ENCODE measurements at places on chromosomes 6 and 20. TPM values are rescaled to one million over a fixed set of nuclear protein-coding genes. Genes with fewer than 3 reads are reported as not detected.

- H3K27me3 ChIP-seq, result no peaks in the 10 kb centered on the region
- H3K4me1 ChIP-seq, result no peaks in the 10 kb centered on the region
- H3K36me3 ChIP-seq, result no peaks in the 10 kb centered on the region
- no peak overlapping the region for H3K4me3 ChIP-seq
Observed at GRCh38 chr6:81158956-81159355, 593.5 kb downstream of the TENT5A start.

Gene DTNBP1
- total RNA-seq, result 21.8 TPM

- H3K4me3 ChIP-seq, result no peak overlapping the region
- no peaks in the 10 kb centered on the region for H3K4me1 ChIP-seq
- no peak overlapping the region for H3K27ac ChIP-seq
- H3K36me3 ChIP-seq, result no peaks in the 10 kb centered on the region
Observed at GRCh38 chr6:8858854-8859331, 423.5 kb upstream of the SLC35B3 start.

DNA sequence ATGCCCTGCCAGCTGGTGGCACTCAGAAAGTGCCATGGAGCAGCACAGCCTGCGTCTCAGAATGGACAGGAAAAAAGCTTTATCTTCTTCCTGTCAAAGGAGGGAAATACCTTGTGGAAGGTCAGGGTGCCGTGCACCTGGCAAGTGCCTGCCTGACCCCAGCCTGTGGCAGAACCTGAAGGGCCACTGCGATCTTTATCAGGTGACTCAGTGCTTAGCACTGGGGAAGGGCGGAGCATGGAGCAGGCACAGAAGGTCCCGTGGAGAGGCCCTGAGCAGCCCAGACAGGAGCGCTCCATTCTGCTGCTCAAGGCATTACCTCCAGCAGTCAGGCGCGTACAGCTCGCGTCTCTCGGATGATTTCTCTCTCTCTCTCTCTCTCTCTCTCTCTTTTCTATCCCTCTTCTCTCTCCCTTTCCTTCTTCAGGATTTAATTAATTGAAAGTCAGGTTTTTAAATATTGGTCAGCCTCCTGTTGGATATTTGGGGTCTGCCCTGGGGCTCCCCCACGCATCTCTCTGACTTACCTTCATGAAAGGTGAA lies 31.7 kb downstream of the FOXC1 start:
- H3K36me3 ChIP-seq, result no peaks in the 10 kb centered on the region
- no peak overlapping the region for H3K27ac ChIP-seq
- DNase-seq, result no peak

Gene MYLIP
- 15.4 TPM for total RNA-seq

Gene ABHD16B
- total RNA-seq, result not detected

Gene METTL24
- total RNA-seq, result not detected

Gene B3GAT2
- total RNA-seq, result not detected

GRCh38 chr20:44720621-44720996 lies 5.4 kb downstream of the CCN5 start:
- no peaks in the 10 kb centered on the region for H3K27me3 ChIP-seq
- DNase-seq, result no peak
- peaks cover 16% of the 10 kb centered on the region for H3K4me1 ChIP-seq
- H3K36me3 ChIP-seq, result no peaks in the 10 kb centered on the region
- no peak overlapping the region for H3K4me3 ChIP-seq

- no peaks in the 10 kb centered on the region for H3K27me3 ChIP-seq
- no peaks in the 10 kb centered on the region for H3K36me3 ChIP-seq
- H3K4me3 ChIP-seq, result no peak overlapping the region
- DNase-seq, result no peak
Observed at GRCh38 chr6:109010705-109011102, 83.9 kb downstream of the SESN1 start.

- H3K36me3 ChIP-seq, result no peaks in the 10 kb centered on the region
- no peak overlapping the region for H3K27ac ChIP-seq
- H3K27me3 ChIP-seq, result no peaks in the 10 kb centered on the region
- DNase-seq, result no peak
- H3K4me3 ChIP-seq, result no peak overlapping the region
Observed at GRCh38 chr6:139270249-139270648, 21.5 kb downstream of the TXLNB start.

GRCh38 chr6:50837589-50838445 lies 19.1 kb downstream of the TFAP2B start:
- no peaks in the 10 kb centered on the region for H3K36me3 ChIP-seq
- DNase-seq, result no peak
- H3K27me3 ChIP-seq, result peaks cover 68% of the 10 kb centered on the region
- H3K4me3 ChIP-seq, result no peak overlapping the region
- H3K4me1 ChIP-seq, result no peaks in the 10 kb centered on the region
